Stimulated activated CD8-positive, alpha-beta memory T cell treated with anti-CD3 and anti-CD28 coated beads, Interleukin-2, amount 100 ng/mL, for 1 hour (primary cell): ENCODE measurements at places on chromosomes 5 and 9.

GRCh38 chr9:38066197-38066913, 2.7 kb downstream of the SHB start:
- DNase-seq, result no peak

DNA sequence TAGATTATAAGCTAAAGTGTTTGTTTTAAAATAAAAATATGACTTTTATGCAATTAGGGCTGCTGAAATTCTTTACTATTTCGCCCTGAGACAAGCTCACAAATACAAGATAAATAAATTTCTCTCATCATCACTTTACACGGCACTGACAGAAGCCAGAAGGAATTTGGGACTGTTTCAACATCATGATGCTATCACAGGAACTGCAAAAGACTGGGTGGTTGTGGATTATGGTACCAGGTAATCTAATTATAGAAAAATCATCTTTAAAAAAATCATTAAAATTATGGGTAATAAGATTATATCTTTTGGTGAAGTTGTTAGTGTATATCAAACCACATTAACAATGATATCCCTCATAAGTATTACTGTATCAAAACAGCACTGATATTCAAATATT, 95.0 kb downstream of the MAN2A1 start:
- no peak for DNase-seq

GRCh38 chr9:13352451-13352979, 73.0 kb upstream of the MPDZ start:
- DNase-seq, result no peak

- DNase-seq, result no peak
Measured at GRCh38 chr9:77384406-77384805, 207.1 kb downstream of the VPS13A start.

GRCh38 chr9:93099551-93100275, 3.7 kb downstream of the CARD19 start:
- no peak for DNase-seq

DNA sequence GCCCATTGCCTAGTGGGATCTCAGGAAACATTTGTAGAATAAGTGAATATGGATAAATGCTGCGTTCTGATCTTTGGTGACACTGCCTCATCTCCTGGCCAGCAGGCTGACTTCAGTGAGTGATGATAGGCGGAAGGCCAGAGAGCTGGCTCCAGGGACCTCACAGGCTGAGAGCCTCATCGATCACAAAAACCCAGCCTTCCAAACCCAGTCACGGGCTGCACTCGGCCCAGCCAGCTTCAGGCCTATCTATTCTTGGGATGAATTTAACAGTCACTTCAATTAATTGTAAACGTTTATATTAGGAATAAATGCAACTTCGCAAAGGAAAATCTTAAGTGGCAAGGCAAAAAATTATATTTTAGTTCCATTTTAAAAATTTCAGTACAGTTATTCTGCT, 201.6 kb downstream of the IRX2 start:
- DNase-seq, result no peak

DNA sequence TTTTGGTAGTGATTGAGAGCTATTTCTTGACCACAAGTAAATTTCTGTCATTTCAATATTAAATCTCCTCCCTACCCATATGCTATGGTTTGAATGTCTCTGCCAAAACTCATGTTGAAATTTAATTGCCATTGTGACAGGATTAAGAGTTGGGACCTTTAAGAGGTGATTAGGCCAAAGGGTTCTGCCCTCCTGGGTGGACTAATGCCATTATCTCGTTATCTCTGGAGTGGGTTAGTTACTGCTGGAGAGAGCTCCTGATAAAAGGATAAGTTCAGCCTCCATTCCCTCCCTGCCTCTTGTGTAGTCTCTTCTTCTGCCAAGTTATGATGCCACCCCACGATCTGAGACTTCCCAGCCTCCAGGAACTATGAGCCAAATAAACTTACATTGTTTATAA, 3.6 kb upstream of the DRD1 start:
- DNase-seq, result no peak

GRCh38 chr5:169706758-169707450, 69.8 kb downstream of the DOCK2 start:
- no peak for DNase-seq
